Dermis lymphatic vessel endothelial cell (primary cell): ENCODE measurements at places on chromosomes 1 and 21. TPM values are rescaled to one million over a fixed set of nuclear protein-coding genes. Genes with fewer than 3 reads are reported as not detected.

KRTAP13-2 gene
- not detected in 2 replicates for total RNA-seq

NBPF15 gene
- 48.0 and 61.5 TPM in 2 replicates for total RNA-seq

FAM167B gene
- 0.17 and 0.22 TPM in 2 replicates for total RNA-seq

CASQ2 gene
- total RNA-seq = not detected in 2 replicates

GPR161 gene
- 12.4 and 19.4 TPM in 2 replicates for total RNA-seq
